ENCODE measurements at places on chromosomes 2 and 18. TPM values are rescaled to one million over a fixed set of nuclear protein-coding genes. Genes with fewer than 3 reads are reported as not detected.

- DNase-seq, result no peak
Observed at GRCh38 chr2:58410549-58410948, 169.4 kb upstream of the FANCL start.

The OTOS gene
- not detected for total RNA-seq

The ZEB2 gene
- total RNA-seq, result 133 TPM

GRCh38 chr2:198285216-198285615, 480.8 kb downstream of the PLCL1 start:
- no peak for DNase-seq

The IL36A gene
- total RNA-seq, result not detected

DNA sequence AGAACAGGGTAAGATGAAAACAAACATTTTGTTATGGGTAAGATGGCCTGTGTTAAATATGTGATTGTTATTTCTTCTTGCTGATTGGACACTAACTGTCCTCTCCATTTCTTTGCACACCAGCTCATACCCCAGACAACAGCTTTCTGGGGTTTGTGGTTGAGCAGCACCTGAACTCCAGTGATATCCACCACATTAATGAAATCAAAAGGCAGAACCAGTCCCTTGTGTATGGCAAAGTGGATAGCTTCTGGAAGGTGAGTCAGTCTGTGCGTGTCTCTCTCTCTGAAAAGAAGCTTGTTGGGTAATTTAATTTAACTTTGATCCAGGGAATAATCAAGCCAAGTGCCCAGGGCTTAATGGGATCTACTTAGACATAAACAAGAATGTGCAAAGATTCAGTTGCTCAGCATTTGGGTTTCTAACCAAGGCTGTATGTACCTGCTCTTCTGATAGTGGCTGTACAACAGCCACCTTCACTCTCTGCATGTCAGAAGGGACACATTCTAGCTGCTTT, 108.3 kb downstream of the MGAT5 start:
- DNase-seq, result no peak

GRCh38 chr2:236628256-236628901, 58.8 kb downstream of the ACKR3 start:
- no peak for DNase-seq

DNA sequence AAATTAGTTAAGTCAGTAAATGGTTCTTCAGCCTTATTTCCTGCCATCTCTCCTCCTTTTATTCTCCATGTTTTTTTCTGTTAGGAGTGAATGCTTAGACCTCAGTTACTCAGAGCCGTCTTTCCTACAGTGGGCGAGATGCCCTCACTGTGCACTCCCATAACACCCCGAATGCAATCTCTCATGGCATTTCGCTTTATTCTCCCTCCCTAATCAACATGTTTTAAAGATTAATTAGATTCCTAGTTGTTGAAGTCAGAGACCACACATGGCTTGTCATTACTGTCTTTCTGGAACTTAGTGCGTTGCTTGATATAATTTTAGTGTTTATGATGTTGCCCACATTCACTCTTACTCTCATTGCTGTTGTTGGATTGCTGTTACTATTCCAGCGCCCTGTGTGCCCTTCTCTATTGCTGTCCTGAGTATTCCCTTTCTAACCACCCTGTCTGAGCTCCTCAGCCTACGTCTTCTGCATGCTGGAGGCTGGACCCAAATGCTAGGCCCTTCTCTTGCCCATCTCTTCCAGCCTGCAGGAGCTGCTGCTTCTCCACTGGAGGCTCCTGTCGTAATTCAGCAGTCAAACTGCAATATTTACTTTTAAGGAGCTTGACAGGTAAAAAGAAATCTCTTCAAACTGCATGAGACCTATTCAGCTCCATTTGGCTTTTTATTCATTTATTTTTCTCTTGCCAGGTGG, 99.3 kb downstream of the MAP2 start:
- no peak for DNase-seq

- no peak for DNase-seq
Observed at GRCh38 chr2:24749069-24749691, 44.0 kb downstream of the PTRHD1 start.

DNA sequence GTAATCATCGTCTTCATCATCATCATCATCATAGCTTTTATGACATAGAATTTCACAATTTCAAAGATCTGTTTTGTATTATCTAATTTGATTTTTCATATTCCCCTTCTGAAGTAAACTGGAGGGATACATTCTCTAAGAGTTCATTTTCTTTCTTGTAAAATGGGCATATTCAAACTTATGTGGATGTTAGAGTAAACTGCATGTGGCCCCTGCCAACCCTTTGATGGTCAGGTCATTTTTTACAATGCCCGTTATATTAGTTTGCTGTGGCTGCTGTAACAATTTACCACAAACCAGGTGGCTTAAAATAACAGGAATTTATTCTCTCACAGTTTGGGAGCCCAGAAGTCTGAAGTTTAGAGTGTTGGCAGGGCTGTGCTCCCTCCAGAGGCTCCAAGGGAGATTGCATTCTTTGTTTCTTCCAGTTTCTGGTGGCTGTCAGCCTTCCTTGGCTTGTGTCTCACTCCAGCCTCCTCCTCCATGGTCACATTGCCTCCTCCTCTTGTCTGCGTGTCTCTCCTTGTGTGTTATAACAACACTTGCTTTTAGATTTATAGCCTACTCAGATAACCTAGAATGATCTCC, 127.5 kb upstream of the MMADHC start:
- DNase-seq, result no peak

DNA sequence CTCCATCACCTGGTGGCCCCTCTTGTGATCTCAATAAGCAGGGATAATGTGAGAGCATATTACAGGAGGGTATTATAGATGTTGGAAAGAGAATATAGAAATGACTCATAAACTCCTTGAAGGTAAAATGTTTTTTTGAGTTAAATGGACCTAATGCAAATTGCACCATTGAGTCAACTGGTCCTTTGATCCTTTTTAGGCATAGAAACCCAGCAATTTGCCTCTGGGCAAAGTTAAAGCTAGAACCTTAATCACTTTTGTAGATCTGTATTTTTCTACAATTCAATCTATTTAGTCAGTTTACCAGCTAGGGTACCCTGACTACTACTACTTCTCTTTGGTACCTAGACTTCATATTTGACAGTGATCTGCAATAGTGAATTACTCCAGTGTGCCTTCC, 71.8 kb upstream of the RNF152 start:
- no peak for DNase-seq

All from uterus (tissue), 4 donors.